ENCODE measurements at places on chromosomes 7 and 10.

GRCh38 chr10:118423800-118424442 is 81.8 kb upstream of the FAM204A start:
- peak; percentile 27 for DNase-seq

GRCh38 chr7:31133497-31133896 is 81.4 kb downstream of the ADCYAP1R1 start:
- DNase-seq: no peak

DNA sequence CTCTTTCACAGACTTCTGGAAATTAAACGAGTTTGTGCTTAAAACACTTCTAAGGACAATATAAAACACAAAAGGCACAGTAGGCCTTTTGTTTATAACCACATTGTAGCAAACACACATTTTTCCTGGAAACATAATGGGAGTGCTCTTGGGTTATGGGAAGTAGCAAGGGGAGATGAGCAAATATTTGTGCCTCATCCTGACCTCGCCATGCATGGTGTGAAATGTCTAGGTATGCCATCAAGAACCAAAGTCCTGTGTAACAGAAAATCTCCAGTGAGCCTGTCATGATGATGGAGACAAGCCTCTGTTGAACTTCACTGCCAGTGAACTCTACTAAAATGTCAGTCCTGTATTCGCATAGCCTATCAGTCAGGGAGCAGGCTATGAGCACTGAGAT is 1029.6 kb downstream of the LRMDA start:
- DNase-seq: no peak

DNA sequence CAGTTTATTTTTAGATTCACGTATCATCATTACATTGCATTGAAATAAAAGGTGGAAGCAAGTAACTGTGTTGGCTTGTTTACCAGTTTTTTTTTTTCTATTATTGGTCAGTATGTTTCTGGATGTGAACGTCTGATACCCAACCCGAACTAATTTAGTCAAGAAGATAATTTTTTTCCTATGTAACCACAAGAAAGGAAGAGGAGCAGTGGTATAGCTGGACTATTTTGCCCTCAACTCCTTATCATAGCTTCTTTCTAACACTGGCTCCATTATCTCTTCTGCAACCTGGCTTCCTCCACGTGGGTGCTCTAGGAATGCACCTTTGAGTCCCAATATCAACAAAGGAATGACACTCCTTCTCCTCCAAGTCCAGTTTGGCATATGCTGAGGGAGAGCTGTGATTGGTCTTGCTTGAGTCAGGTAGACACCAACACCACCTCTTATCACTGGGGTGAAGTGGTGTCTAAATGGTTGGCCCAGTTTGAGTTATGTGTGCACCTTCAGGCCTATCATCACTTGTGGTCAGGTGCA is 29.4 kb downstream of the OR9A2 start:
- DNase-seq: no peak

GRCh38 chr7:21113609-21114415 is 314.1 kb upstream of the SP4 start:
- no peak for DNase-seq

GRCh38 chr10:98608411-98608810 is 161.7 kb upstream of the HPS1 start:
- DNase-seq: no peak

DNA sequence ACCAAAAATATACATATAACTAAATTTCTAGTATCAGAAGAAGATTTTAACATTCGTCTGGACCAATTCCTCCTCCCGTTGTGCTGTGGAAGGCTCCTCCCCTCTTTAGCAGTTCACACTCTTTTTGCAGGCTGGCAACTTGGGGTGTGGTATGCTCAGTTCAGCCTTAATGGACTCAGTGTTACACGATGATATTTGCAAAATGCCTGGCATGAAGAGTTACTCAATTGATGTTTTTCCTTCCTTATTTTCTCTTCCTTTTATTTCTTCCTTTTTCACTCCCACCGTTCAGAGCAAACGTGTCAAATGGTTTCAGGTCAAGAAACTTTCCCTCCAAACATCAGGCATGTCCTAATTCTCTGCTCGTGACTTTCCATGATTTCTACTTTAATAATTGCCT is 248.3 kb downstream of the PHF14 start:
- no peak for DNase-seq

DNA sequence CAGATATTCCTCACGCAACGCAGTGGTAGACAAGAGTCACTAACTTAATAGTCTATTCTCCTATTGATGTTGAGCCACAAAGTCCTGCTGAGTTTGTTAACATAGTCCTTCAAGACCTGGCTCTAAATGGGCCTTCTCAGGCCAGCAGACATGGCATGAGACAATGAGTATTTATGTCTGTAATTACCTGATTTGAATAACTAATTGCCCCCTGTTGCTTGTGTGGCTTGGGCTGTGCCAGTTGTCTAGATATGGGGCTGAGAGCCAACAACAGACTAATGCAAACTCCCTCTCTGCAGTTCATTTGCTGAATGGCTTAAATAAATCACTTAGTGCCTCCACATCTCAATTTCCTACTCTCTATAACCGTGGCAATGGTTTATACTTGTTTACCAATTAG is 65.5 kb upstream of the VWC2 start:
- DNase-seq: no peak

DNA sequence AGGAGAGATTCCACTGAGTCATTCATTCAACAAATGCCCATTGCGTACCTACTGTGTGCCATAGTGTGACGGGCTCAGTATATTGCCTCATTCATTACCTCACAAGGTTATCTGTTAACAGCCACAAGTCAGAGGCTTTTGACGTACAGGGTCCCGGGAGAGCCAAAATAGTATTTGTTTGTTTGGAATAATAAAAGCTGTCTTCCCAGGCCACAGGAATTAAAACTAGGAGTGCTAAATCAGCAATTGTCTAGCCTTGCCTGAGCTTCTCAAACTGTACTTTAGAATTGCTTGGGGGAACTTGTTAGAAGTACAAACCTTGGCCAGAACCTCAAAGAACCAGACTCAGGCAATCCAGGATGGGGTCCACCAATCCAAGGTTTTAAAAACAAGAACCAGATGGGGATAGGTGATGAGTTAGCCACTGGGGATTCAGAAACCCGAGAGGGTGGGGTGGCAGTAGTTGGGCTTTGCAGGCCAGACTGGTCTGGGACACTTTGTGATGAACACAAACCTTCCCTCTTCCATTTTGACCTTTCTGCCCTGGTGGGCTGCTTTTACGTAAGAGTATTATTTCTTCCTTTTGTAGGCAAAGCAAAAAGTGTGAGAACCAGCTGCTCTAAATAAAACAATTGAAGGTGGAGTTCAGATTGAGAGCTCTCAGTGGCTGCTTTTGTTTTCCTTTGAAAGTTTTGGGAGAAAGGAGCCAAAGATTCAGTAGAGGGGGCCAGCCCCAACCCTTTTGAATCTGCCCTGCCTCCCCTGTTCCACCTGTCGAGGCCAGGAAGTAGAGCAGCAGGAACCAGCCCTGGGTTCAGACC is 113.0 kb upstream of the ANLN start:
- DNase-seq: no peak

DNA sequence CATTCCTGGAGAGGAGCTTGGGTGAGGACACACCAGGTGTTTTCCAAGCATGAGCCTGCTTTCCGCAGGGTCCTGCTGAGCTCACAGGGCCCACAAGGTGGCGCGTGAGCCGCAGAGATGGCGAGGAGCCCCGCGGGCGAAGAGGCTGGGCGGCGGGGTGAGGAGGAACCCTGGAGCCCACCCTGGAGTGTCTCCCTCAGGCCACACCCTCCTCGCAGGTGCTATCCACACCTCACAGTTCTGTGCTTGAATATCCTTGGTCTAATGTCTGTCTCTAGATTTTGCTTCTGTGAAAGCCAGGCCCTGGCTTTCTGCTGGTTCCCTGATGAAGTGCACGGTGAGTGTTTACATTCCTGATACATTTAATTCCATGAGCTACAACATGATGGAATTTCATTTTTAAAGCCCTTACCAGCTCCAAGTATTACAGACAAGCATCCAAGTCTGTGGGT is 433.6 kb downstream of the ACTR3B start:
- no peak for DNase-seq

DNA sequence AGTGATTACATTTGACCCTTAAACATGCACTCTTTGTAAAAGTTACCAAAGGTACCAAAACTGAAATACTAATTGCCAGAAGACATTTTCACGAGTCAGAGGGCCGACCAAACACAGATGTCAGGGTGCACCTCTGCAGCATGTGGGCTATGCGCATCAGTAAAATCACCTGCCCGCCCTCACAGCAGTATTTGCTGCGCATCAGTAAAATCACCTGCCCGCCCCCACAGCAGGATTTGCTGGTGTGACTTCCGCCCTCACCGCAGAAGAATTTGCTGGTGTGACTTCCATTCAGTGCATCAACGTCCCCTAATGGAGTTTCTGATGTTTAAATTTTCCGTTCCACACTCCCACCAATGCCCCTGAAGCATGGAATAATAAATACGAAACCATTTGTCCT is 202.9 kb downstream of the PTPRN2 start:
- DNase-seq: no peak

DNA sequence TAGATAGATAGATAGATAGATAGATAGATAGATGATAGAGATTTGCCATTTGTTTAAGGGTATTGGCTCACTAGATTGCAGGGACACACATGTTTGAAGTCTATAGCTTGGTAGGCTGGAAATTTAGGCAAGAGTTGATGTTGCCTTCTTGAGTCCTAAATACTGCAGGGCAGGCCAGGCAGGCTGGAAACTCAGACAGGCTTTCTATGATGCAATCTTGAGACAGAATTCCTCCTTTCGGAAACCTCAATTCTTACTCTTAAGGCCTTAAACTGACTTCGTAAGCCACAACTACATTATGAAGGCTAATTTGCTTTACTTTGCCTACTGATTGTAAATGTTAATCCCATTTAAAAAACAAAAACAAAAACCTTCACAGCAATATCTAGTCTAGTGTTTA is 322.9 kb upstream of the AKR1E2 start:
- DNase-seq: no peak

GRCh38 chr7:8146788-8147413 is 115.1 kb downstream of the ICA1 start:
- no peak for DNase-seq

GRCh38 chr7:108146070-108146842 is 16.1 kb upstream of the LAMB4 start:
- no peak for DNase-seq

DNA sequence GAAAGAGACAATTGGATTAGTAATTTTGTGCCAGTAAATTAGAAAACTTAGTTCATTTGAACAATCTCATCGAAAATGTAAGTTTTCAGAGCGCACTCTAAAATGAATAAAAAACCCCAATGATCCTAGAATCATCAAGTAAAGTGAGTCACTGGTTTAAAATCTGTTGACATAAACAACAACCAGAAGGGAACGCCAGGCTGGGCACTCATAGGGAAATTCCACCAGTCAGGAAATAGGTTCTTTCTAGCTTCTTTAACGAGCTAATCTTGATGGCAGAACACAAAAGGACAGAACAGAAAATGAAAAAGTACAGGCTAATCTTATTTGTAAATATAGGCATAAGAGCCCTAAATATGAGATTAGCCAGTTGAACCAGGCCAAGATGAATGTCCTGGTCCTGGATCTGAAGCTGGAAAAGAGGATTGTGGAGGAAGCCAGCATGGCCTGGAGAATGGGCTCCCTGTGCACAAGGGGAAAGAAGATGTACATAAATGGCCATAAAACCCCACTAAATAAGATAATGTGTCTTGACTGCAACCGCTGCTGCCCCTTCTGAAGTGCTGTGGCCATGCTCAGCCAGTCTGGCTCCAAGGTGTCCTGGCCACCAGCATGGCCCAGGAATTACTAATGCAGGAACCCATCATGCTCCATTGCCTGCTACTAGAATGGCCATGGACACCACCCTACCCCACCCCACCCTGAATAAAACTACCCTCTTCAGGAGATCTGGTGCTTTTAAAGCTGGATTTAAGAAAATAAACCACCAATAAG is 114.0 kb downstream of the WDFY4 start:
- DNase-seq: no peak

DNA sequence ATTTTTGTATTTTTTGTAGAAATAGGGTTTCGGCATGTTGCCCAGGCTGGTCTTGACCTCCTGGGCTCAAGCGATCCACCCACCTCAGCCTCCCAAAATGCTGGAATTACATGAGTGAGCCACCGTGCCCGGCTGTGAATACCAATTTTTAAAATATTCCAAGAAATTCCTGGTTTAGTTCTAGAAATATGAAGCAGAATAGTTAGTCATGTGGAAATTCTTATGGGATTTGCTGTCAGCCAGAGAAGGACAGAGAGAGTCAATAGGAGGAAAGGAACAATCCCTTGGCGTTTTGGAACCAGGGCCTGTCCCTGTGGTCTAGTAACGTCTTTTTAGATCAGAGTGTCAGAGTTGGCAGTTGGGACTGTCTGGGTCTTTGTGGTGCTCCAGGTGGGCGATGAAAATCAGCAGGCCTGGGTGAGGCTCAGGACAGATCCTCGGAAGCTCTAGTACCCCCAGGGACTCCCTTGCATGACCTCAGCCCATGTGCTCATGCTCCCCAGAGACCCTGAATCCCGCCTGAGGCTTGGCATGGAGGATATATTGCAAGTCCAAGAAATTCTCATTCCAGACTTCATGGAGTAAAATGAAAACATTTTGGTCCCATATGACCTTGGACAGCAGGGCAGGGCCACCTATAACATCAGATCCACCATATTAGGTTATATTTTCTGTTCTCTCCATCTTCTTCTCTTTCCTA is 7.8 kb downstream of the NODAL start:
- no peak for DNase-seq

- DNase-seq: no peak
Measured at GRCh38 chr10:67924136-67924535, 39.7 kb downstream of the SIRT1 start.

DNA sequence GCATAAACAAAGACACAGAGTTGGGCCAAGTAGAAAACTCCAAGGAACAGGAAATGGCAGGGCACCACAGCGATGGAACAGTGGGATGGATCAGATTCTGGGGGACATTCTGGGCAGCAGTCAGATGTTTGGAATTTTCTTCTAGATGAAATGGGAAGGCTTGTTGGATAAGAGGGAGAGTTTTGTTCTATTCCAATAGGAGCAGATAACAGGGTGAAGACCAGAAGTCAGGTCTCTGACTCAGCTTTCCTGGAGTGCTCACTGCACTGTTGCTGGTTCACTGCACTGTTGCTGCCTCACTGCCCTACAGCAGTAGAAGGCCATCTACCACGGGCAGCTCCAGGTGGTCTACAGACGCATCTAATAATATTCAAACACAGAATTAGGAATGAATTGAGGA is 135.6 kb downstream of the ATE1 start:
- no peak for DNase-seq
